RWPE1 (cell line): ENCODE measurements at places on chromosomes 5 and 9.

- no peak for DNase-seq
Observed at GRCh38 chr5:127995556-127995955, 88.0 kb upstream of the SLC12A2 start.

GRCh38 chr5:127229185-127229889 is 61.3 kb upstream of the MEGF10 start:
- DNase-seq: peak; percentile 64

DNA sequence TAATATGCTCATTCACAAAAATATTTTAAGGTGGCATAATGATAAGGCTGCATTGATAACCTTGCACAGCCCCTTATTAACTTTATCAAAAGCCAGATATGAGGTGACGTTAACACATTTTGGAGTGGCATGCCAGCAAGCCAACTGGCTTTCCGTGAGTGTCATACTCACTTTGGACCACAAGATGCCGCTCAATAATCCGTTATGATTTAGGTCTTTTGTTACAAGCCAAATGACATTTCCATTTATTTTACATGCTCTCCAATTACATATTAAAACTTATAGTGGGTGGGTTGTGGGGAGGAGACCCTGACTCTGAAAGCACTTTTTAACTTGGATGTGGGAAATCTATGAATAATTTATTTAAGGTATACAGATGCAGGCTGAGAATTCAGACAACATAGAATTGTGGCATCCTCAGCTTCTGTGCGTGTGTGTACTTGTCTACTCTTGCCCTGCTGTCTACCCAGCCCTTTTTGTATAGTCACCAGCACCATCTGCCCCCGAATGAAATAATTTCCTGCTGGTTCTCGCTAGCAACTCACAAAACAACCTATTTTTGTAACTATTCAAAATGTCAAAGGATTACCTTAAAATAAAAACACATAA is 305.1 kb downstream of the PSAT1 start:
- DNase-seq: peak; percentile 58

- peak; percentile 63 for DNase-seq
Observed at GRCh38 chr5:126339215-126339805, 83.9 kb upstream of the GRAMD2B start.

DNA sequence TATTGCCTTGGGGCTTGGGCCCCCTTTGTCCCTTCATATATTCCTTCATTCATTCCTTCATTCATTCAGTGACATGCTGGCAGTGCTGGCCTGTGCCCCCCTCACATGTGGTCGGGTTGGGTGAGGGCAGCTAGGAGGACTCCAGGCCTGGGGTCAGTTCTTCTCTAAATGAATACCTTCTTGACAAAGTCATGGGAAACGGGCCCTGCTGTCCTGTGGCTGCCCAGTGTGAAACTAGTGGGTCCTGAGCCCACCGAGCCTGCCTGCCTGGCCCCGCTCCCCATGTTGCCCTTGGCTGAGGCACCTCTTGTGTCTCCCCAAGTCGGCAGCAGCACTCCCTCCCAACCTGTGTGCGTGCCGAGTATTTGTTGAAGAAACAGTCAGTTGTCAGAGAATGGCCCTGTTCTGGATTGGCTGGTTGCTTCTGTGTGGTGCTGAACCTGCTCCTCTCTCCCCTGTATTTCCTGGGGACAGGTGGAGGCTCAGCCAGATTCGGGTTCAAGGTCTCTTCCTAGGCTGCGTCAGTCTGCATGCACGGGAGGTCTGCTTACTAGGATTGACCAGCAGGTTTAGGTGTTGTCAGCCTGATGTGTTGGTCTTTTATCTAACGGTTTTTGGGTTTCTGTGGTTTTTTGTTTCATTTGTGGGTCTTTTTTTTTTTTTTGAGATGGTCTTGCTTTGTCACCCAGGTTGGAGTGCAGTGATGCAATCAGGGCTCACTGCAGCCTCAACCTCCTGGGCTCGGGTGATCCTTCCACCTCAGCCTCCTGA is 3.0 kb upstream of the CEL start:
- DNase-seq: no peak

DNA sequence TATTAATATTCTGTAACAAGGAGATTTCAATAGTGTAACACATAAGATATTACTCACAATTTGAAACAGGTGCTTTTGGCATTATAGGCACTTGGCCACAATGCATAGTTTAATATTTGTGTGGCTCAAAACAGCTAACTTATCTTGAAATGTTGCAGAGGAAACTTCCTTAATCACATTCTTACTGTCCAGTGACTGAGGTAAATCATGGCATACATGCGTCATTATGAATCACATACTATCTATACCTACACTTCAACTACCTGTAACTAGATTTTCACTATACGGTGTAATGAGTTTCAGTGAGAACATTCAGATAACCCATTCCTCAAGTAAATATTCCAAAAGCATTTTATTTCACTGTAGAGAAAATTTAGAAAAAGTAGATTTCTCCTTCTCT is 218.8 kb downstream of the PDE4D start:
- DNase-seq: peak; percentile 28

- no peak for DNase-seq
Observed at GRCh38 chr5:112165897-112166737, 253.0 kb downstream of the EPB41L4A start.

GRCh38 chr5:71533142-71533541 is 54.0 kb upstream of the MCCC2 start:
- DNase-seq: no peak

GRCh38 chr5:174352681-174353080 is 307.2 kb downstream of the NSG2 start:
- no peak for DNase-seq

- DNase-seq: no peak
Observed at GRCh38 chr5:127744241-127744640, 41.0 kb downstream of the CCDC192 start.

DNA sequence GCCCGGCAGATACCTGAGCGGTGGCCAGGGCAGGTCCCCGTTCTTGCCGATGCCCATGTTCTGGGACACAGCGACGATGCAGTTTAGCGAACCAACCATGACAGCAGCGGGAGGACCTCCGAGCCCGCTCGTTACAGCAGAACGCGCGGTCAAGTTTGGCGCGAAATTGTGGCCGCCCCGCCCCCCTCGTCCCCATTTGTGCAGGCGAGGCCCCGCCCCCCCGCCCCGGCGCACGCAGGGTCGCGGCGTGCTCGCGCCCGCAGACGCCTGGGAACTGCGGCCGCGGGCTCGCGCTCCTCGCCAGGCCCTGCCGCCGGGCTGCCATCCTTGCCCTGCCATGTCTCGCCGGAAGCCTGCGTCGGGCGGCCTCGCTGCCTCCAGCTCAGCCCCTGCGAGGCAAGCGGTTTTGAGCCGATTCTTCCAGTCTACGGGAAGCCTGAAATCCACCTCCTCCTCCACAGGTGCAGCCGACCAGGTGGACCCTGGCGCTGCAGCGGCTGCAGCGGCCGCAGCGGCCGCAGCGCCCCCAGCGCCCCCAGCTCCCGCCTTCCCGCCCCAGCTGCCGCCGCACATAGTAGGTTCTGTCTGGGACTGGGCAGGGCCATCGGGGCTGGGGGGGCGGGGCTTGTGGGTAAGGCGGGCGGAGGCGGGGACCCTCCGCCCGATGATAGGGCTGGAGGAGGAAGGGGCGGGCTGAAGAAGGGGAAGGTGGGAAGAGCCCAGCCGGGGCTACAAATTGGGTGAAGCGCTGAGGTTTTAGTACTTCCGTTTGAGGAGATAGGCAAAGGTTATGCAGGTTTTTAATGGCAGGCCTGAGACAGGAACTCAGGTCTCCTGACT is at the start of the genes DHFR and MSH3:
TSS of gene DHFR (minus strand) at position 593 of the 840 bp plus-strand sequence. CDS start at position 99, 494 bp downstream.
TSS of gene MSH3 (plus strand) at position 262 of the 840 bp plus-strand sequence. CDS start at position 338, 76 bp downstream.
- DNase-seq: peak; percentile 98

DNA sequence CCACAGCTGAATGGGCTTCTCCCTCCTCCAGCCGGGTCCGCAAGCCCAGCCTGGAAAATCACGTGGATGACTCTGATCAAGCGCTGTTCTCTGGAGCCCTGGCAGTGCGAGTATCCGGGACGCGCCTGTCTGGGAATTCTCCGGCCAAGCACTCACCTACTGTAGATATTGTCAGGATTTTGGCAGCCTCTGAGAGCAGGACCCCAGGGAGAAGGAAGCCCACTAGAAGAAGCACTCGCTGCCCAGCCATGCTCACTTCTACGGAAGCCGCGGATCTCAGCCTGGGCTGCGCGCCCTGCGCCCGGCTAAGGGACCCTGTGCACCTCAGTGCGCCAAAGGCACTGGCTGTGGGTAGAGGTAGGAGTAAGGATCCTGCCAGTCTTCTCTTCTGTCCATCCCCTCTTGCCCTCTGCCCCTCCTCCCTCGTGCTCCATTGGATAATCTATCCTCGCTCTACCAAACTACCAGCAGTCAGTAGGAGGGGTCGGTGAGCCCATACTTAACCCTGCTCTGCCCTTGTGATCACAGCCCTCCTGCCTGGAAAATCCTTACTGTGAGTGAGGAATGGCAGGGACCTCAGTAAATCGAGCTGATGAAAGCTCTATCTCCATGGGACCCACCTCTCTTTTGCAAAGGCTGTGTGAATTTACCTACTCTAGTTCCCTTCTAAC is at the start of gene UGT3A2:
TSS of gene UGT3A2 (minus strand) at position 343 of the 671 bp plus-strand sequence. CDS start at position 250, 93 bp downstream.
- no peak for DNase-seq

DNA sequence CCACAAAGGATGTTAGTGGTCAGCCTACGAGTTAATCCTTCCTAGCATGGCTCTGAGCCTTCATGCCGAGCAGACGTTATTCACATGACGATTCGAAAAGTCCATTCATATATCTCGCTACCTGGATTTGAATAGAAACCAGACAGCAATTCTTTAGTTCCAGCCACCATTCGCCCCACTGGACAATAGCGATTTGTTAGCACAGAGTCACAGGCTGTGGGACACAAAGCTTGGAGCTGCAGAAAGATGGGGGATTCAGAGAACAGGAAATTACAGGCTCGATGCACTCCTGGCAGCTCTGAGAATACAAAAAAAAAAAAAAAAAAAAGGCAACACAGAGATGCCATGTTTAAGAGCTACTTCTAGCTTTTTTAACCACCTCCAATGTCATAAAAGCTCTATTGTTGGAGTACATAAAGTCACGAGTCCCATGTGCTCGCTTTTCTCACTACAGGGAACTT is 110.7 kb downstream of the NR6A1 start:
- peak; percentile 48 for DNase-seq

GRCh38 chr5:181042722-181043121 is 2.7 kb downstream of the BTNL9 start:
- no peak for DNase-seq

- no peak for DNase-seq
Observed at GRCh38 chr9:28464481-28465216, 891.4 kb upstream of the C9orf72 start.
